Fibroblast of pulmonary artery (primary cell): ENCODE measurements at places on chromosomes 2 and 18.
A peak's percentile ranks its signal among the peaks of the same experiment; 100 is the strongest.

GRCh38 chr2:166984797-166985196 is 96.5 kb downstream of the XIRP2 start:
- DNase-seq: no peak

DNA sequence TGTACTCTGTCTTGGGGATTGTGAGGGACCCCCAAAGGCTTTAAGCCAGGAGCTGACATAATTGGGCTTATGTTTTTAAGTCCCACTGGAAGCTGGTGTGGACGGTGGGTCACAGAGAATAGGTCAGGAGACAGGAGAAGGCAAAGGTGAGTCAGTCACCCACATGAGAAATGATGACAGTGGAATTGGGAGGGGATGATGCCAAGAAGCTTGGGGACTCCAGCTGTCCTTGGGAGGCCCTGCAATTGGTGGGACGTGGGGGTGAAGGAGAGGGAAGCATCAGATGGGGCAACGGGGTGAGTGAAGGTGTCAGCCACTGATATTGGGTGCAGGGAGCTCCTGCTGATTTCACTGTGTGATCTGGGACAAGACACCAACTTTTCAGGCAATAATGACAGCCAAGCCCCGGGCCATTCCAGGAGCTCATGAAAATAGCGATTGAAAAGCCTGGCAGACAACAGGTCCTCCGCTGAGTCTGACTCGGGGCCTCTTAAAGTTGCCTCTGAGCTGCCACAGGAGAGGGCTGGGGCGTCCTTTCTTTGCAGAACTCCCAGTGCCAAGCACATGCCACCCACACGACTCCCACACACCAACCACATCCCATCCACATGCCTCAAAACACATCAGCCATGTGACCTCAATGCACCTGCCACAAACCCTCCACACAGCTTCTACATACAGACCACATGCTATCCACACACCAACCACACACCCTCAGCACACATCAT is 13.4 kb downstream of the TNS1 start:
- no peak for DNase-seq

DNA sequence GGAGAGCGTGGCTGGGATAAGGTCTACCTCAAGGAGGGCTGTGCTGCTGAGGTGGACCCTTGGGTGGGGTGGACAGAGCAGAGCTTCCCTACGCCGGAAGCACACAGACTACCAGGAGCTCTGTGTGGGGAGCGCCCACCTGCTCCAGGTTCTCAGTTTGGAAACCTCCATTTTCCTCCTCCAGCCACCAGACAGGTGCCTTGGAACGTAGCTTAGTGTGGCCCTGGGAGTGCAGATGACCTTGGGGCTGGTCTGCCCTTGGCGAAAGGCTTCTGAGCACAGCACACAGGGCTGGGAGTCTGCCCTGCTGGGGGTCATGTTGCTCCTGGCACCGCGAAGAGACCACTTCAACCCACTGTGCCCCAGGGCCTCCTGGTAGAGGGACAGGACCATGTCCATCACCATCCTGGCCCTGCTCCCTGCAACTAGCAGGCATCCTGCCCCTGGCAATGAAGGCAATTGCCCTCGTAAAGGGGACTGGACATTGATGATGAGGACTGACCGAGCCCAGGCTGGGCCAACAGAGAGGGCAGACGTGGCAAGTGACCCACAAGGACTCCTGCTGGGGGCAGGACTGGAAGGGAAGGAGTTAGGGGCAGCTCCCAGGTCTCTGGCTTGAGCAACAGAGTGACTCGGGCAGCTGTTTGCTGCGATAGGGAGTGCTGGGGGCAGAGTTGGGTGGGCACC is 214.7 kb downstream of the CYP26B1 start:
- no peak for DNase-seq

DNA sequence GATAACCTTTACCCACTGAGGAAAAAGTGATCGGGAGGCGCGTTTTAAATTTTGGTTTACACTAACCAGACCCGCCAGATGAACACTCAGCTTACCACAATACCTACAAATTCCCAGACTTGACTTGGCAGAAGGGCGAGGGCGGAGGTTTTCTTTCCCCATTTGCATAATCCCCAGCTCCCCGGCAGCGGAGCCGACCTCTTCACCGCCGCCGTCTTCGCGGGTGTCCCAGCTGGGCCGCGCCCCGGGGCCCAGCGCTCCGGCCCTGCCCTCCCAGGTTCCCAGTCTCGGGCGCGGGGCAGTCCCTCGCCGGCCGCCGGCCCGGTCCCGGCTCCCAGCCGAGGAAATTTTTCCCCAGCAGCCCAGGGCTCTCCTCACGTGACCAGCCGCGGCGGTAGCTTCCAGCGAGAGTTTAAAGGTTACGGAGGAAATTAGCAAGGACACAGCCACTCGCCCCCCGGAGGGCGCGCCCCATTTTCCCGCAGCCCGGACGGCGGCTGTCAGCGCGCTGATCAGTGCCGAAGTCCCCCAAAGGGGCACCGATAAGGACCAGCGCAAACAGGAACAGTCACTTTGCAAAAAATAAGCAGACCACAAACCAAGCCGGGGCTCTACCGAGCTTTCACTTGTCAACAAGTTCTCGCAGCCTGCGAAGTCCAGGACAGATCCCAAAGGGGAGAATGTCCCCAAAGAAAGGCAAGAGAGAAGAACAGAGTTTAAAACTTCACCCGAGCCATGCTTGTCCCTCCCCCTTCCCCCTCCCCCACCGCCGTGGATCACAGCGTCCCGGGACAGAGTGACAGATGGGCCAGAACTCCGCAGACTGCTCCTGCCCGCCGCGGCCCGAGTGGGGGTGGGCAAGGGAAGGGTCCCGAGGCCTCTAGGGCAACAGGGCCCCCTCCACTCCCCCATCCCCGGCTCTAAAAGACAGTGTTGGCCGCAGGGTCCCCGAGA is 1.3 kb upstream of the PRKCE start:
- peak; percentile 63 for DNase-seq

- no peak for DNase-seq
Measured at GRCh38 chr18:57771626-57772025, 31.5 kb downstream of the ATP8B1 start.

GRCh38 chr18:25399554-25399953 is 47.6 kb upstream of the ZNF521 start:
- DNase-seq: no peak

DNA sequence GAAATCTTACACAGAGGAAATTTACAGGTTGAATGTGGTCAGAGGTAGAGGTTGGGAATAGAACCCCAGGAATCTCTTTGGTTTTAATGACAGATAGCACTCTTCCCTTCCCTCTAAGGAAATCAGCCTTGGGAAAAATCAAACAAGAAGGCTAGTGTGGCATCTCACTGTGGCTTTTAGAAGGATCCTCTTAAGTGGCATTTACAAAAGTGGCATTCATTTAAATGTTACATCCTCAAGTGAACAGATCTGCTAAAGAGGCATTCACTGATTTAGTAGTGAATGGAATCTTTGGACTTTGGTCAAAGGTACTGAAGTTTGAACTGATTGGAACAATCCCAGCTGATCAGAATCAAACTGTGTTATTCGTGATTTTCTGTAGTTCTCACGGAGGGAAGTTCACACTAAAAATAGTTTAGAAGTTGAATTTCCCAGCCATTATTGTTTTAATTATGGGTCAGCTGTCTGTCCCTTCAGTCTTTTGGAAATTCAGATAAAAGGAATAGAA is 136.5 kb upstream of the FN1 start:
- no peak for DNase-seq

DNA sequence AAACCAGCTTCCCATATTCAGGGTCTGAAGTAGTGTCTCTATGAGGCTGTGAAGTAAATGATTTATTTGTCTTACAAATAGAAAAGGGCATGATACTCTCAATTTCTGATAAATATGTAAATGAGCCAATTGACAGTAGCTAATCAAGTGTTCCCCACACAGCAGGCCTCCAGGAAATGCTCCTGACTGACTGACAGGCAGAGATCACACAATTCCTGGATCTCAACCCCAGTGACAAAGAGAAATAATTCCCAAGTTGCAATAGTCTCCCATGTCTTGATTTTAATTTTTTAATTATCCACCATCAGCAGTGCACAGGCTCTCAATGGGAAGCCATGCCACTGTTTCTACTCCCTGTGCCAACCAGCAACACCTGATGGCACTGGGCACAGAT is 390.4 kb downstream of the SOX11 start:
- DNase-seq: no peak

DNA sequence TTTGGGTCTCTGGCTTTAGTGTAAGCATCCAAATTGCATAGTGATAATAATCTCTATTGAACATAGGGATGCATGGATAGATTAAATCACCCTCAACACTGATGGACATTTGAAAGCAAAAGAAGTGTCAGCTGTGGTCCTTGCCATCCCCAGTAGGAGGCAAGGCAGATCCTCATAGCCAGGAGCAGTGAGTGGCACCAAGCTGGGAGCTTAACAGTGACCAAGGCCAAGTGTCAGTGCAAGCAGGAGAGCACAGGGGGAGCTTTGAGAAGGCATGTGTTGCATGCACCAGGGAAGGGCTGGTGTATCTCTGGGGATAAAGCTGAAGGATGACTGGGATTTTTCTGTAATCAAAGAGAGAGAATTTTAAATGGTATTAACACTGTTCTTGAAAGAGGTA is 14.7 kb downstream of the SLC14A1 start:
- no peak for DNase-seq

- DNase-seq: no peak
Measured at GRCh38 chr2:234754126-234754525, 197.7 kb upstream of the SH3BP4 start.
